Upper lobe of left lung (tissue), 6 donors: ENCODE measurements at places on chromosomes 7 and 10. TPM values are rescaled to one million over a fixed set of nuclear protein-coding genes. Genes with fewer than 3 reads are reported as not detected.

DNA sequence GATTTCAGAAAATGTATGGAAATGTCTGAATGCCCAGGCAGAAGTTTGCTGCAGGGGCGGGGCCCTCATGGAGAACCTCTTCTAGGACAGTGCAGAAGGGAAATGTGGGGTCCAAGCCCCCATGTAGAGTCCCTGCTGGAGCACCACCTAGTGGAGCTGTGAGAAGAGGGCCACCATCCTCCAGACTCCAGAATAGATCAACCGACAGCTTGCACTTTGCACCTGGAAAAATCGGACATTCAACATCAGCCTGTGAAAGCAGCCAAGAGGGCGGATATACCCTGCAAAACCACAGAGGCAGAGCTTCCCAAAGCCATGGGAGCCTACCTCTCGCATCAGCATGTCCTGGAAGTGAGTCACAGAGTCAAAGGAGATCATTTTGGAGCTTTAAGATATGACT lies 14.3 kb downstream of the RPEL1 start:
- H3K36me3 ChIP-seq, result no peaks in the 10 kb centered on the region
- H3K4me3 ChIP-seq, result no peak overlapping the region
- no peaks in the 10 kb centered on the region for H3K4me1 ChIP-seq
- DNase-seq, result no peak

The TUBAL3 gene
- total RNA-seq, result 0.59 TPM

The PAX4 gene
- not detected for total RNA-seq

The FAM180A gene
- 2.1 TPM for total RNA-seq

The CTNNA3 gene
- 2.0 TPM for total RNA-seq

GRCh38 chr10:115355162-115355760 lies 262.1 kb downstream of the ATRNL1 start:
- H3K27ac ChIP-seq, result no peak overlapping the region
- no peaks in the 10 kb centered on the region for H3K4me1 ChIP-seq

The RAB11FIP2 gene
- 66.4 TPM for total RNA-seq

DNA sequence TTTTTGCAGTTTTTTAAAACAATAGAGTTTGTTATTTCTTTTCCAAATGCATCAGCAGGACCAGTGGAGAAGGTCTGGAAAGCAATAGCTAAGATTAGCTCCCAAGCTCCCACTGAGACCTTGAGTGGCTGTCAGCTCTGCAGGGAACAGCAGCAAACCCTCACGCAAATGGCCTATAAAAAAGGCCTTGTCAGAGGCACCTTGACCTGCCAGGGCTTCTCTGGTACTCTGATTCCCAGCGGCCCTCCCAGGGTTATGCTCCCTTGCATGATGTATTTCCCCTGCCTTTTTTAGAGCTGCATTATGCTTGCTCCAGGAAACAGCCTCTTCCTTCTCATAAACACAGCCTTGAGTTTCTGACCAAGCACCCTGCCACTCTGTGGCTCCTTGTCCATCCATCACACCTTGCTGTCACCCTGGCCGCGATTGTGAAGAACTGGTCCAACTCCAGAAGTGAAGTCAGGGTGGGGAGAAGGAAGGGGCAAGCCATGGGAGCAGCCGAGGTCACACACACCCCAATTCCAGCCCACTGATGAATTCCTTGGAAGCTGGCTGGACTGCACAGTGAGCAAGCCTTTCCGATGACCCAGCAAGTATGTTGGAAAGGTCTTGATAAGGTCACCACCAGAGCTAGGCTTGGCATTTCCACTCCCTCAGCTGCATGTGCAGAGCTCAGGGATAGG lies 35.3 kb upstream of the NKX2-3 start:
- no peaks in the 10 kb centered on the region for H3K36me3 ChIP-seq
- H3K27ac ChIP-seq, result no peak overlapping the region
- no peaks in the 10 kb centered on the region for H3K4me1 ChIP-seq
- DNase-seq, result no peak
- no peaks in the 10 kb centered on the region for H3K27me3 ChIP-seq

GRCh38 chr10:132886211-132887099 lies 55.9 kb downstream of the CFAP46 start:
- no peaks in the 10 kb centered on the region for H3K36me3 ChIP-seq
- no peak overlapping the region for H3K27ac ChIP-seq
- H3K27me3 ChIP-seq, result no peaks in the 10 kb centered on the region
- H3K4me3 ChIP-seq, result no peak overlapping the region

- H3K4me3 ChIP-seq, result no peak overlapping the region
- no peak for DNase-seq
- no peaks in the 10 kb centered on the region for H3K4me1 ChIP-seq
- no peak overlapping the region for H3K27ac ChIP-seq
- H3K27me3 ChIP-seq, result no peaks in the 10 kb centered on the region
- H3K36me3 ChIP-seq, result no peaks in the 10 kb centered on the region
Measured at GRCh38 chr10:110625356-110625894, 18.7 kb upstream of the RBM20 start.
